ELF-1 (cell line): ENCODE measurements at places on chromosomes 3 and 15.

DNA sequence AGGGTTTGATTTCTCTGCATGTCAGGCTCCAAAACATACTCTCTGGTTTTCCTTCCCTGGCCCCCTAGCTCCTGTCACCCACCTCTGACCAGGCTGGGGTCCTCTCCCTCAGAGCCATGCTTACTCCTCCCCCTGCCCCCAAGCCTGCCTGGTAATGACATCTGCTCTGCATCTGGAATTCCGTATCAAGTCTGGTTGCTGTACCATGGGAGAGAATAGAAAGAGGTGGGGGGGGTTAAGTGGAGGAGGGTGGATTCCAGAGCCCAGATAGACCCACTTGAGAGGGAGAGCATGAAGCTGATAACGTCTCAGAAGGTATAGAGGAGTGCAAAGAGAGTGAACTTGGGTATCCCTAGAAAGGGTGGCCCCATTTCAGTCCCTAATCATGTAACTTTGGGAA lies 4.2 kb downstream of the IGDCC4 start:
- no peak for DNase-seq

GRCh38 chr3:178393824-178394223 lies 142.4 kb upstream of the KCNMB2 start:
- DNase-seq, result no peak

DNA sequence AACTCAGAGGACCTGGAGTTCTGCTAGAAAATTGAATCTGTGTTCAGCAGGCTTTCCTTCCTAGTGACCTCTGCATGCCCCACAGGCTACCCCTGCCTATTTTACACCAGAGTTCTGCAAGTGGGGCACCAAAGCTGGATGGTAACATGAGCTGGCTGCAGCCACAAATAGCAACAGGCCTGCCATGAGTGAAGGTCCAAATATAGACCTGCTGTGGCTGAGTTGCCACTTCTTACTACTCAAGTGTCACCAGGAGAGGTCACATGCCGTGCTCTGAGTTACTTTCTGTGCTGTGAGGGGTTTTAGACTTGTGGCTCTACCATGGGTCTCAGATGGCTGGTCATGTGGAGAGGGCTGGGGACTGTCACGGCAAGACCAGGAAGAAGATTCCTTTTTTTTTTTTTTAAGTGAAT lies at the start of gene FSD2:
TSS of gene FSD2 (minus strand) at position 76 of the 413 bp plus-strand sequence. CDS start 18,679 bp downstream, outside the sequence.
- DNase-seq, result peak; percentile 6

- DNase-seq, result no peak
These were observed 18.7 kb downstream of the ATP13A3 start for GRCh38 chr3:194468086-194468485.

DNA sequence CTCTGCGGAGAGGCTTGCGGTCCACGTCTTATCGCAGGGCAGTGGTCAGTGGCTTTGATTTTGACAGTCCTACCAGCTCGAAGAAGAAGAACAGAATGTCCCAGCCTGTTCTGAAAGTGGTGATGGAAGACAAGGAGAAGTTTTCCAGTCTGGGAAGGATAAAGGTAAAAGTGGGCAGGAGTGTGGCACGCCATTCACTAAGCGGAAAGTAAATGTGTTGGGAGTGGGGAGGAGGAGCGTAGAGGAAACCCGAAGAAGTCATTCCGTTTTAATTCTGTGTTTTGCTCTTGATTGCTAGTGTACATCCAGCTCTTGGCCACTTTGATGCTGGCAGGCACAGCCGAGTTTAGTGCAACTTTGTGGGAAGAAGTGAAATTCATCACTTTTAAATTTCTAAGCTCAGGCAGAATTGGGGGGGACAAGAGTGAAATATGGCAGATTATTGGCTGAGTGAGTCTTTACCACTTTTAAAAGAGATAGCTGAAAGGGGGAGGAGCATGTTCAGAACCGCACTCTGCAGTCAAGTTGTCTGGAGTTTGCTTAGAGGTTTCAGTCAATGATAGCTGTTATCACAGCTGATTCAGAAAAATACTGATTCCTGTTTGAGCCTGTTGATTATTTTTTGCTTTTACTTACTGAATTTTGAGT lies 1.8 kb downstream of the ARHGEF26 start:
- peak; percentile 17 for DNase-seq

DNA sequence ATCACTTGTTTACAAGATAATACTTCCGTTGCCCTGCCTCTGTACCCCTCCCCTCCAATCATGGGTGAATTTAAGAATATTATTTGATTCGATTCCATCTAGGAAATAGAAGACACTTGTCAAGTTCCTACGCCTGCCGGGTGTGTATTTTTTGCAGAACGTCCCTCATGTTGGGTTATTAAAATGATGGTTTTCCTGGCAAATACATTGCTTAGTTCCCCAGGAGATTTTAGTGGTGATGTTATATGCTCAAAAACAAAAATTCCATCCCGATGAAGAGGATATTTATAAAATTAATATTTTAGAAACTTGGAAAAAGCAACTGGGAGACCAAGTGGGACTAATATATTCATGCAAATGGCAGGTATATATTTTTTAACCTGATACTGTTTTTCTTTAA lies 548.4 kb downstream of the EDEM1 start:
- no peak for DNase-seq

DNA sequence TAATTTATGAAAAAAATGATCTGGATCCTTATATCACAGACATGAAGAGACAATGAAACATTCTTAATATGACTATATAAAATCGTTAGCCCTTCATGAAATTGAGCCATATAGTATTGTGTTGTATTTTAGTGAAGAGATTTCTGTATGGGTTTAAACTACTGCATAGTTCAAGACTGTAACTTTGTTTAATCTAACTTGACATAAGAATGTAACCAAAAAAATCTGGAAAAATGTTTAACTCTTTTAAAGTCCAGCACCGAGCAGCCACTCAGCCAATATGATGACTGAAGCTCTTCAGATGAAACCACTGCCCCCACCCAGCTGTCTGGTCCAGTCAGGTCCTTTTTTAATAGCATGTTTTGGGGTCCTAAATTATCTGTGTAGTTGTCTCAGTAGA lies 4.9 kb downstream of the NANOGP8 start:
- DNase-seq, result no peak

- no peak for DNase-seq
These were observed 39.1 kb downstream of the MEF2A start for GRCh38 chr15:99604865-99605264.

DNA sequence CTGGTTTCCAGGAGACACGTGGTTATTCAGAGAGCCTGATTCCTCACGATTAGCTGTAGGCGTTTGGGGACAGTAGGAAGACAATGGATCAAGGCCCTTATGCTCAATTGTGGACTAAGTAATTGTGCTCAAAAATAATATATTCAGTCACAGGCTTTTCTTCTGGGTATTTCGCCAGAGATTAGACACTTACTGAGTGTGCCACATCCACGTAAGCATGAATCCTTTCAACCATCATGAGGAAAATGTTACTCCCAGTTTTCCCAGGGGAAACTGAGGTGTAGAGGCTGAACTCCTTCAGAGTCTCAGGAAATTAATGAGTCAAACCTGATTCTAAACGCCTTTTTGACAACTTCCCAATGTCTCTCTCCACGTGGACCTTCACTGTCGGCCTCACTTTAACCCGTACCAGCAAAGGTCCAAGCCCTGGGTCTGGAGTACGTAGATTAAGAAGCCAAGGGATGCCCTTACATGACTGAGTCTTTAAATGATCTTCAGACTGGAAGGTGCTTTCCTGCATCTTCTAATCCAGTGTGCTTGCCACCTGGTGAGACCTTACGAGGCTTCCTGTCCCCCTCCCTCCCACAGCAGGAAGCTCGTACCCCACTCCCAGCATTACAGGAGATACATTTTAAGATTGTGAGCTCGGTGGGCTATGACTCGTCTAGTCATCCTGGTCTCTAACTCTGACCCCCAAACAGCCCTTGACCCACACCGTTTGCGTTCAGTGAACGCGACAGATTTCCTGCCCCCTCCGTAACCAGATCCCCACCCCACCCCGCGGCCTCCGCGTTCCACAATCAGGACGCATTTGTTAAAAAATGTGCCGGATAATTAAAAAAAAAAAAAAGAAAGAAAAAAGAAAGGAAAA lies 1.7 kb downstream of the PKM start:
- DNase-seq, result no peak

GRCh38 chr3:85427467-85427866 lies 468.7 kb downstream of the CADM2 start:
- DNase-seq, result no peak

DNA sequence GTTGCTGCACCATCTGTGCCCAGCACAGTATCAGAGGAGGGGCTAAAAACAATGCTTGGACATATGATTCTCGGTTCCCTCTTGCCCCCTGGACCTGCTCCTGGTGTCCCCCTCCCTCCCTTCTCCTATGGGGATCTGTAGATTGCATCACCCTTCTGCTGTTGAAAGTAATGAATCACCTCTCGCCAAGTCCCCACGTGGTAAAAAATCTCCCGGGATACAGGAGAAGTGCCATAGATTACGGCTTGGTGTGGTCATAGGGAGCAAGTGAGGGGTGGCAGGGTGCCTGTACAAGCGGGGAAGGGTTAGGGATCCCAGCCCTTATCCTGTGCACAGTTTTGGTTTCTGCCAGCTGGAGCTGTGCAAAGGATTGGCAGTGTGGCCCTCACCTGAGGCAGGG lies 37.7 kb downstream of the AMOTL2 start:
- no peak for DNase-seq

GRCh38 chr15:66647358-66647757 lies 54.7 kb upstream of the SMAD6 start:
- DNase-seq, result no peak

GRCh38 chr3:138374573-138375134 lies 26.3 kb downstream of the MRAS start:
- no peak for DNase-seq

DNA sequence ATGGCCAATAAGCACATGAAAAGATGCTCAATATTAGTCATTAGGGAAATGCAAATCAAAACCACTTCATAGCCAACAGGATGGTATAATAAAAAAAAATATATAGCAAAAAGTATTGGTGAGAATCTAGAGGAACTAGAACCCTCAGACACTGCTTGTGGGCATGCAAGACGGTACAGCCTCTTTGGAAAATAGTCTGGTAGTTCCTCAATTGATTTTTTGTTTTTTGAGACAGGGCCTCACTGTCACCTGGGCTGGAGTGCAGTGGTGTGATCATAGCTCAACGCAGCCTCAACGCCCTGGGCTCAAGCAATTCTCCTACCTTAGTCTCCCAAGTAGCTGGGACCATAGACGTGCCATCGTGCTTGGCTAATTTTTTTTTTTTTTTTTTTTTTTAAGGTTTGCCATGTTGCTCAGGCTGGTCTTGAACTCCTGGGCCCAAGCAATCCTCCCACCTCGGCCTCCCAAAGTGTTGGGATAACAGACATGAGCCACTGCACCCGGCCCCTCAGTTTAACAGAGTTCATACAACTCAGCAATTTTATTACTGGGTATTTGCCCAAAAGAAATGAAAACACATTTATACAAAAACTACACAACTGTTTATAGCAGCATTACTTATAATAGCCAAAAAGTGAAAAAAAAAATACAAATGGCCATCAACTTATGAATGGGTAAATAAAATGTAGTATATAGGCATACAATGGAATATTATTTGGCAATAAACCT lies 5.1 kb downstream of the PRC1 start:
- no peak for DNase-seq

DNA sequence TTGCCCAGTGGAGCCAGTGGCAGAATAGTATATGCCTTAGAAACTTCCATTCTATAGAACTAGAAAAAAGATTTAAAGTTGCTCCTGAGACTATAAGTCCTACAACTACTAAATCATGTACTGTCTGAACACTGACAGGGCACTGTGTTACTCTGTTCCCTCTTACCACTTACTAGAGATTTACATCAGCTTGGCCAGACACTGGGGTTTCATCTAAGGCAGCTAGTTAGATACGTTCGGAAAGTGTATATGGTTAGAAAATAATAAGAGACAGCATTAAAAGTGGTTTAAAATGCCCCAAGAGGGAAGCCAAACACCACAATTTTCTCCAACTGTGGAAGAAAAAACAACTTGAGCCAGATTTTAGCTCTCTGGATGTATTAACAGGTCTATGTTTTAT lies 97.1 kb downstream of the FBN1 start:
- no peak for DNase-seq

DNA sequence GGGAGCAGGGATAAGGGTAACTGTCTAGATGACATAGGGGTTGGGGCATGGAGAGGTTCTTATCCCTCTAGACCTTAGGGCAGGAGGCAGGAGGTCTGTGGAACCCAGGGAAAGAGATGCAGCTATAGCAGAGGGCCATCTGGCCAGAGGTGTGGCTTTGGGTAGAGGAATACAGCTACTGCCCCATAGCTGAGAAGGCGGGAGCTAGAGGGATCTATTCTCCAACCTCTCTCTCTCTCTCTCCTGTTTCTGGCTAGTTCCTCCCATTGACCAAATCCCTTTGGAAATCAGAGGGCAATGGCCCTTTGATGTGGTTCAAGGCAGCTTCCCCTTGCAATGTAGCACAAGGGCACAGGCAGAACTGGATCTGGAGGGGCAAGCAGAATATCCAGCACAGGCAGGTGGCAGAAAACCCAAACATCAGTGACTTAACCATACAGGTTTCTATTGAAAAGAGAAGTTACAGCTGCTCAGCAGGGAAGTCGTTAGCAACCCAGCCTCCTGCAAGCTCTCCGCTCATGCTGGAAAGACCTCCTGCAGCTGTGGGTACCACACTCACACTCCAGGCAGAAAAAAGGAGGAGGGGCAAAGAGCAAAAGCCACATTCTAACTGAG lies 22.3 kb upstream of the LMOD3 start:
- peak; percentile 63 for DNase-seq

DNA sequence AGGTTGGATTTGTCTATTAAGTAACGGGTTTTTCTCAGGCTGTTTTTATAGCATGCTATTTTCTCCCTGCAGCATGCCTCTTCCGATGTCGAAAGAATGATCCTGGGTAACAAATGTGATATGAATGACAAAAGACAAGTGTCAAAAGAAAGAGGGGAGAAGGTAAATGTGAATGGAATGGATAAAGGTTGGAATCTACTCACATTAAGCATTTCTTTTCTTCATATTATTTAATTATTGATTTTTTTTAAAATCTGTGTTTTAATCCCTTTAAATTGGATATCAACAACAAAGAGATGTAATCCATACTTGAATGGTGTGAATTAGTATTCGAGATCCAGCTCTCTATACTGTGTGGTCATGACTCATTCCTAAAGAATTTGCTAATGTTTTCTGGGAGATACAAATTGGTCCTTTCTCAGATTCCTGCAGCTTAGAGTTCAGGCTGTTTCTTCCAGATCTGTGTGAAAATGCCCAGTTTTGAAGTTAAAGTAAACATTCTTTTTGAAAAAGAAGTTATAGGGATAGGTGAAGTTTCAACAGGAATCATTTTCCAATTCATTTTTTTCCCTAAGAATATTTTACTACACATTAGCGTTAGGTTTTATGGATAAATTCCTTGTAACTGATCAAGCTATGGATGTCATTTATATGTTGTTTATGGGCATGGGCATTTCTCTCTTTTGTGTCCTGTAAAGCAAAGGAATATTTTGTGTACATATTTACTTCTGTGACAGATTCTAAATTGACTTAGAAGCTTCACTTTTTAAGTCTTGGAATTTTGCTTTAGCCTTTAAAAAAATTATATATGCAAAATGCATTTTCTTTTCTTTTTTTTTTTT lies 20.8 kb upstream of the APH1B start:
- no peak for DNase-seq

- no peak for DNase-seq
These were observed 310.9 kb downstream of the TBC1D5 start for GRCh38 chr3:17431484-17432045.

- DNase-seq, result no peak
These were observed 28.9 kb upstream of the LPP start for GRCh38 chr3:188125076-188125475.

- DNase-seq, result no peak
These were observed 29.7 kb upstream of the USP50 start for GRCh38 chr15:50576166-50576565.
